CD4-positive, alpha-beta T cell treated with Interleukin-12 subunit alpha and Interleukin-12 subunit beta, for 1 hour (primary cell): ENCODE measurements at places on chromosomes 4 and X.

DNA sequence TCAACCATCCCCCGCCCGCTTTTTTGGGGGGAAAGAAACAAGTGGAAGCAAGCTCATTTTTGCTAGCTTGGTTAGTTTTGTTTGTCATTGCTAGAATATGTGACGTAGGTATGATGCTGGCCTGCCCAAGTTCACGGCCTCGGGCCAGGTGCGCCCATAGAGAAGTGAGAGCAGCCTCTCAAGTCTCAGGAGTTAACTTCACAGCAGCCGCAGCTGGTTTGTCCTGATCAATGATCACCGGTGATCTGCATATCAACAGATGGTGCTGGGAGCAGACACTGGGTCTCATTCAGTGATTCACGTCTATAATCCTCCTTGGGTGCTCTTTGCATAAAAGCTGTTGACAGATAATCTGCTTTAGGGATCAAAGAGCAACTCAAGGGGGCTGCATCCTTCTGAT, 50.1 kb downstream of the ENPP6 start:
- DNase-seq: no peak

GRCh38 chr4:120446051-120446567, 379.5 kb upstream of the MAD2L1 start:
- no peak for DNase-seq

GRCh38 chrX:44431194-44431593, 87.7 kb upstream of the EFHC2 start:
- no peak for DNase-seq

DNA sequence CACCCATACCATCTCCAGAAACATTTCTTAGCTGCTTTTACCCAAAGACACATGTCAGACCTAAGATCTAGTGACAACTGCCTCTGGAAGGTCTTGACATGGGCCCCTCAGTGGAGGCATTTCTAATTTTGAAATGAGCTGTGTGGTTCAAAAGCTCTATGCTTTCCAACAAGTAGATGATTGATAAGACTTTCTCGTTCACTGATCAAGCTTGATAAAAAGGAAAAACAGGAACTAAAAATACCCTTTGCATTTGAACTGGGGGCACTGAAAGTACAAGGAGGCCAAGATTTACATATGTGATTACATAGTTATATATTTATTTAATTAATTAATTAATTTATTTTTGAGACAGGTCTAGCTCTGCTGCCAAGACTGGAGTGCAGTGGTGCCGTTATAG, 61.3 kb upstream of the SCOC start:
- DNase-seq: no peak

DNA sequence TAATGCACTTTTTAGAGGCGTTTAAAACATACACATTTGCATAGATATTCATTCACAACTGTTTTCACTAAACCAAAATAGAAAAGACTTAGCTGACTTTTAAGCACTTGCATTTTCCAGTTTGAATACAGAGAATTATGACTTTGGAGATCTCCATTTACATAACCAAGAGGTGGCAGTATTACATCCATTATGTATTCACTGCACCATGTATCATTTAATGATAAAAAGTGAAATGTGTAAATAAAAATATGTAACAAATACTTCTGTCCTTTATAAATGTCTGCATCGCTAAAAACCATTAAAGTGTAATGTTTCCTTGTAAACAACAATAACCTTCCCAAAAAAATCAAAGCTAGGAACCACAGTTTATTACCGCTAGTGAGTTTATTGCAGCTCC, 413.2 kb downstream of the FGF13 start:
- DNase-seq: no peak

- no peak for DNase-seq
Measured at GRCh38 chr4:25033526-25033925, 2.8 kb upstream of the LGI2 start.

DNA sequence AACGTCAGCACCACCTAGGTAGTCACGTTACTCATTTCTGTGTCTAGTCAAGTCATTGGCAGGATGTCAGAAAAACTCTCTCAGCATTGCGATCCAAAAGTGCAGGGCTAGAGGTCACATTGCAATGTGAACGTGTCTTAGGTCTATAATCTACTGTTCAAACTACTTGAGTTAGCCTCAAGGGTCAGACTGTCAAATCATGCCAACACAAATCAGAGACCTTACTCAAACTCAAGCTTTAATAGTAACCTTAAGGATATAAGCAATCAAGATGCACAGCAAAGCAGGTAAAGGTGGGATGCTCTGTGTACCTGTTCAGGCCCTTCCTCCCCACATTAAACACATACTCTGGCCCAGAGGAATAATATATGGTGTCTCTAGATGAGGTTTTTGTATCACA, 114.4 kb upstream of the NOCT start:
- no peak for DNase-seq

DNA sequence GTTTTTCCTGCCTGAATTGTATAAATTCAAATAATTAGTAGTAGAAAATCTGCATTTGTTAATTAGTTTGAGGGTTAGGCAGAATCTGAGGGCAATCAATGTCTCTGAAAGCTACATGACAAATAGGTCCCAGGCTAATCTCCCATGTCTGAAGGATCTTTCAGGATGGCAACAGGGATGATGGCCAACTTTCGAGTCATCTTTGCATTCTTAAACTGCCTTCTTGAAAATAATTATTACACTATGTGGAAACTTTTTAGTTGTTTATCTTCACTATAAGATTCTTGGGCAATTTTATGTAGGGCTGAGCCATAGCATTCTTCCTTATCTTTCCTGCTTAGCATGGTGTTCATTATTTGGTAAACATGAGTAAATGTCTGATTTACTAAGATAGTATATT, 490.3 kb upstream of the EPHA5 start:
- no peak for DNase-seq

DNA sequence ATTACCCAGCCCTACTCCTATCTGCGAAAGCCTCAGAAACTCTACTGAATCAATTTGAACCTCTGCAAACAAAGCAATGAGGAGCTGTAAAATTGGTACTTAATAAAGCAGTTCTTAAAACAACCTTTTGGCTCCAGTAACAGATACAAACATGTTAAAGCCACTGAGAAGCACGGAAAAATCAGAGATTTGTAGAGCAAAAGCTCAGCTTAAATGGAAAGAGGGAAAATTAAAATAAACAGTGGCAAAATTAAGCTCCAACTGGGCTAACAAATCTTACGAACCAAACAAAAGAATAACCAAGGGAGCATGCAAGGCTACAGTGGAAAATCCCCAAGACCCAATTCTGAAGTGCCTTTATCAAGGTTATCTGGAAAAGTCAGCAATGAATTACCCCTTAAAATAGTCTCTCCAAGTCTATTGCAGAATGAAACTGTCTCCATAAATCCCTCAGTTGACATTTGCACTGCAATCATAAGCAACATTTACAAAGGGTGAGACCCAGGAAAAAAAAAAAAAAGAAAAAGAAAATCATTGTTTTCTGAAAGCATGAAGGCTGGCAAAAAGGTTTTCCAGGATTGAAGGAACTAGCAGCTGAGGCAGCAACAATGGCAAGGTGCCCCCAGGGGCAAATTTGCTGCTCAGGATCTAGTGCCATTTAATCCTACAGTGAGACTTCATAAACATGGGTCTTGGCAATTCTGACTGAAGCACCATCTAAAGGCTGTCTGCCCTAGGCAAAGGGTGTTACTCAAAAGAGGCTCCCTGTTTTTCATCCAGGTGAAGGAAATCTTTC, 40.1 kb downstream of the USP46 start:
- DNase-seq: no peak

GRCh38 chr4:140106289-140106844, 47.6 kb downstream of the MAML3 start:
- DNase-seq: no peak
